Esophagus muscularis mucosa (tissue), 4 donors: ENCODE measurements at places on chromosomes 2 and 18. TPM values are rescaled to one million over a fixed set of nuclear protein-coding genes. Genes with fewer than 3 reads are reported as not detected.

Gene GKN1
- total RNA-seq = not detected

GRCh38 chr2:185782223-185782769 is 43.7 kb downstream of the FSIP2 start:
- no peaks in the 10 kb centered on the region for H3K4me1 ChIP-seq
- DNase-seq = no peak
- no peaks in the 10 kb centered on the region for H3K27me3 ChIP-seq
- H3K27ac ChIP-seq = no peak overlapping the region

GRCh38 chr2:27912512-27912911 is 22.0 kb downstream of the BABAM2 start:
- no peak for DNase-seq
- H3K27ac ChIP-seq = no peak overlapping the region
- H3K4me1 ChIP-seq = peaks cover 30% of the 10 kb centered on the region
- no peaks in the 10 kb centered on the region for H3K36me3 ChIP-seq
- no peak overlapping the region for H3K4me3 ChIP-seq

DNA sequence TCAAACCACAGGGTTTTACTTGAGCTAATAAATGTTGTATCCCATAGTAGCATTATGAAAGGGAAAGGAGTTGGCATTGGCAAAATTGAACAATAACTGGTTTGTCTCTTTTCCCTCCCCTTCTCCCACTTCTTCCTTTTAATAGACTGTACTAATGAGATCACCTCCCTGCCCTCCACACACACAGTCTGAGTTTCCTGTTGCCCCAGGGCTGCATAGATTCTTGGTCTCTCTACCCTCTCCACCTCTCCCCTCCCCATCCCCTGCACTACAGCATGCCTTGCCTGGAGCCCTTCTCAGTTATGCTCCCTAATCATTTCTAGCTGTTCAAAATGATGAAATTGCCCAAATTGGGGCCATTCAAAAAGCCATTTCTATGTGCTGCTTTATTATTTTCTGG is 37.2 kb upstream of the NEMP2 start:
- no peak overlapping the region for H3K4me3 ChIP-seq
- peak; percentile 24 for DNase-seq
- H3K27ac ChIP-seq = no peak overlapping the region
- H3K36me3 ChIP-seq = no peaks in the 10 kb centered on the region

DNA sequence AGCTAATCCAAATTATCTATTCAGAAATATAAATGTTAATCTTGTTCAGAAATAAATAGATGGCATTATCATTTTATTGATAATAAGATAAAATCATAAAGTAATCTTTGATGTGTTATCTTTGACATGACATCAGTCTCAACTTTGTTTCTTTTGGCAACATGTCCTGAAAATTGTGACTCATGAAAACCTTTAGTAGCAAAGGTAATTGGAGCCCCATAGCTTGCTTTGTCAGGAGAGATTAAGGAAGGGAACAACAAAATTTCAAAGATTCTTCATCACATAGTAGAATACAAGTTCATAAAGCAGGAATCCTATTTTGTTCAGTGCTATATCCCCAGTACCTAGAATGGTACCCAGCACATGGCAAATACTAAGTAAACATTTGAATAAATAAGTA is 165.4 kb downstream of the KCNE4 start:
- no peaks in the 10 kb centered on the region for H3K27me3 ChIP-seq
- H3K36me3 ChIP-seq = no peaks in the 10 kb centered on the region
- DNase-seq = no peak
- H3K4me1 ChIP-seq = no peaks in the 10 kb centered on the region
- no peak overlapping the region for H3K27ac ChIP-seq

DNA sequence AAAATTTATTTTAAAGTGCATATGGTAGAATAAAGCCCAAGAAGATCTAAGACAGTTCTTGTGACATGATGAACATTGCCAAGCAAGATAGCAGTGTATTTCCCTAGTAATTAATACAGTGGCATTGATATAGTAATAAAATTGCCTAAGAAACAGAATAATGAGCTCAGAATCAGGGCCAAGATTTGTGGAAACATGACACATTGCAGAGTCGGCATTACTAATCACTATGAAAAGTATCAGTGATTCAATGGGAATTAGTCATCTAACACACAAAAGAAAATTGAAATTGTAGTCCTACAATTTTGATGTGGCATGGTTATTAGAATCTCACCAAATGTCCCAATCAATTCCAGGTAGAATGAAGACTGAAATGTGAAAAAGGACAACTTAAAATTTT is 243.0 kb upstream of the CYRIA start:
- DNase-seq = no peak
- H3K4me3 ChIP-seq = no peak overlapping the region
- no peaks in the 10 kb centered on the region for H3K4me1 ChIP-seq

DNA sequence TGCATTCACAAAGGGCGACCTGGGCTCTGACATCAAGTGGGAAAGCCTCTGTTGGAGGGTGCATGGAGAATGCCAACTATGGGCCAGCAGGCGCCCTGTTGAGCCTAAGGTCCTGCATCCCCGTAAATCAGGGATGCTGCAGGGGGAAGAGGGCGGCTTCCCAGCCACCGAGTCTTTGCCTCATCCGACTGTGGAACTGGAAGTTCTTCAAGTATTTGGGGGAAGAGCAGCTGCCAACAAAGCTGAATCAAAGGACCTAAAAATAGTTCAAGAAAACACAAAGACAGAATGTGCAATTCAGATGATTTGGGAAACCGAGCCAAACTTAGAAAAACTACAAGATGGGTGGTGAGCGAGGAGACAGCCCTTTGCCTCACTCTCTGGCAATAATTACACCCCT is 281.1 kb upstream of the MGAT5 start:
- H3K4me3 ChIP-seq = no peak overlapping the region
- H3K27ac ChIP-seq = peak overlapping the region; percentile 33
- peaks cover 14% of the 10 kb centered on the region for H3K4me1 ChIP-seq
- no peaks in the 10 kb centered on the region for H3K36me3 ChIP-seq
- no peak for DNase-seq

- no peak overlapping the region for H3K27ac ChIP-seq
- H3K4me1 ChIP-seq = peaks cover under 1% of the 10 kb centered on the region
- DNase-seq = no peak
- H3K36me3 ChIP-seq = no peaks in the 10 kb centered on the region
Observed at GRCh38 chr2:164568317-164568716, 53.0 kb downstream of the GRB14 start.

GRCh38 chr2:224268441-224268840 is 133.5 kb downstream of the FAM124B start:
- H3K4me3 ChIP-seq = no peak overlapping the region
- H3K4me1 ChIP-seq = no peaks in the 10 kb centered on the region
- no peaks in the 10 kb centered on the region for H3K36me3 ChIP-seq
- H3K27me3 ChIP-seq = no peaks in the 10 kb centered on the region

GRCh38 chr2:173058673-173059072 is 17.0 kb upstream of the MAP3K20 start:
- DNase-seq = no peak
- no peaks in the 10 kb centered on the region for H3K4me1 ChIP-seq
- no peak overlapping the region for H3K4me3 ChIP-seq
- H3K27me3 ChIP-seq = no peaks in the 10 kb centered on the region
- H3K36me3 ChIP-seq = no peaks in the 10 kb centered on the region

Gene CHRND
- not detected for total RNA-seq

Gene CNDP1
- total RNA-seq = not detected

Gene TRIM43
- not detected for total RNA-seq

DNA sequence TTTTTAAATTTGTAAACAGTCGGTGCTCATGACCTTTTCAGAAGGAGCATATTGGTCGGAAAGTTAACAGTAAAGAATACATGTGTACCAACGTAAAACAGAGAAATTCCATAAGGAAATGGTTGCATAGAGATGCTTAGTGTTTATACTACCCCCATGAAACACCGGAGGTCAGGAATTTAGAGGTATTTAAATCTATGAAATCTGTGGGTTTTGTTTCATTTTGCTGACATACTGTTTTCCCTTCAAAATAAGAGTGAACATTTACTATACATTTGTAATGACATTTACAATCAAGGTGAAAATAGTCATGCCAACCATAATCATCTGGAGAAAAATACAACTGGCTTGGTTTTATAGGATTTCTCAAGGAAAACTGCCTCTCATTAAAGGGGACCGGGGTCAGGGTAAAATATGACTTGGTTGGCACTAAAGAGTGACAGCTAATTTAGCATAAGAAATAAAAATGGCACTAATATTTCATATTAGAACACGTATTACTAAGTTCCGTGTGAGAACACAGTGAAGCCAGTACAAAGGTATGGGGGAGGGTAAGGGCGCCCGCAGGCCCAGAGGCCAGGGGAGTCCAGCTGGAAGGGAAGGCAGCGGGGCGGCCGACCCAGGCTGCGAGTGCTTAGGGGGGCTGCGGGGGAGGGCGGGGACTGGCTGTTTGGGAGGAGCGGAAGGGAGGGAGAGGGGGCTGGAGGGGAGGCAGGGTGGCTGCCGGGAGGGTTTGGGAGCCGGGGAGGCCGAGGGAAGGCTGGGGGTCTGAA is 1.1 kb upstream of the RNU4ATAC start:
- H3K36me3 ChIP-seq = no peaks in the 10 kb centered on the region
- peak; percentile 92 for DNase-seq
- H3K27me3 ChIP-seq = no peaks in the 10 kb centered on the region
- H3K4me3 ChIP-seq = peak overlapping the region; percentile 86
